ENCODE measurements at places on chromosomes 2 and 18.

- peak; percentile 97 for DNase-seq
Measured at GRCh38 chr2:47402805-47403608, at the start of gene MSH2. Gene MSH2 (plus strand): TSS chr2:47403156. CDS start chr2:47403192, 36 bp downstream.

DNA sequence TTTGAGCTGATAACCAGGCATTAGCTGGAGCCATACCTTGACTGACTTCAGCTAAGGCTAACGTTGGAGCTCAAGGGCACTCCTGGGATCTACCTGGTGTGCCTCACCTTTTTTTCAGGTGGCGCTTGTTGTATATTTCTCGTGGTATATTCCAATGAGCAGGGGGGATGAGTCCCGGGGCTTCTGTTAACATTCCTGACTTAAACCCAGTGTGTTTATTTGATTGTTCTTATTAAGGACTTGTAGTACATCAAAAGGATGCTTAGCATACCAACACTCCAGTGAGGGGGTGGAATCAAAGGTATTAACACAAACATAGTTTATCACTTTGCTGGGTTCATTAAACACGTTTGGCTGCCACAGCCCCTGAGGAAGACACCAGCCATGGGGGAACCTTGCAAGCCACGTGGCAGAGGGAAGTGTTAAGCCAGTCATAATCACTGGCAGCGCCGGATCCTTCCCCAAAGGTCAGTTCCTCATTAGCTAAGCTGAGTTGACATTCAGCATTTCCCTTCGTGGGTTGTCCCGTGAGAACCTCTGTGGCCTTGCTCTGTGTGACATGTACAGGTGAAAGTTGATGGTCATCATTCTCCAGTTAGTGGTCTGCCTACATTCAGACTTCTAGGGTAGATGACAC, 119.5 kb upstream of the MCFD2 start:
- DNase-seq, result peak; percentile 50

GRCh38 chr18:79963658-79964329, 649 bp upstream of the HSBP1L1 start:
- no peak for DNase-seq

- DNase-seq, result no peak
Measured at GRCh38 chr2:5697562-5697961, 5.4 kb downstream of the SOX11 start.

DNA sequence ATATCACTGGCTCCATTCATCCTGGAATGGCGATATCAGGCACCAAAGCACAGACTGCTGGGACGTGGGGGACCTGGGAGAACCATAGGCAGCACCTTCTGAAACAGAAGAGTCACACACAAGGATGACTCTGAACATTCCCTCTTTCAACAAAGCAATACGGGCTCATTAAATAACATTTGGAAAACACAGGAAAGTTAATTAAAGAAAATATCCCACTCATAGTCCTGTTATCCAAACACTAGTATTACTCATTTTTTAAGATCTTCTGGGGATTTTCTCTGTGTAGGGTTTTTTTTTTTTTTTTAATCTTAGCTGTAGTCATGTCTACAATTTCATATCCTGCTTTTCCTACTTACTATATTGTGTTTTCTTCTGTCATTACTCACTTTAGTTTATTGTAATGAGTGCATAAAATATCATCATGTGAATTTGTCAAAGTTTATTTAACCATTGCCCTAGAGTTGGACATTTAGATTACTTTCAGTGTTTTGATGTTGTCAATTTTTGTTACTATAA, 70.0 kb upstream of the SP3 start:
- DNase-seq, result no peak

- no peak for DNase-seq
Measured at GRCh38 chr2:238863749-238864206, 15.9 kb downstream of the TWIST2 start.

- no peak for DNase-seq
Measured at GRCh38 chr2:165953306-165953654, 296 bp downstream of the TTC21B start.

GRCh38 chr2:61229936-61230335, 67.9 kb downstream of the C2orf74 start:
- no peak for DNase-seq

DNA sequence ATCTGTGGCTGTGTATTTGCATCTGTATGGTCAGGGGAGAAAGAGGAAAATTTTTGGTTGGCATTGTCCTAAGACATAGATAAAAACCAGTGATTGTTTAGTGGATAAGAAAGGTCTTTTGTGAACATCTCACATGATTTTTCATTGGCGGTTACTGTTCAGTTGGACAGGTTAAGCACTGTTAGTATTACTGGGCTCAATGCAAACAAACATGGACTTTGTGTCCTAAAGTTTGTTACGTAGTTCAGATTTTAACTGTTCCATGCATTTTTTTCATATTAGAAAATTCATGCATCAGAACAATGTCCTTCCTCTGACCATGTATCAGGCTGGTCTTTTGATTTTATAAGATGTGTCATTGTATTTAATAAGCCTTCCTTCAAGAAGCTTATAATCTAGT, 368.0 kb downstream of the MEIS1 start:
- no peak for DNase-seq

DNA sequence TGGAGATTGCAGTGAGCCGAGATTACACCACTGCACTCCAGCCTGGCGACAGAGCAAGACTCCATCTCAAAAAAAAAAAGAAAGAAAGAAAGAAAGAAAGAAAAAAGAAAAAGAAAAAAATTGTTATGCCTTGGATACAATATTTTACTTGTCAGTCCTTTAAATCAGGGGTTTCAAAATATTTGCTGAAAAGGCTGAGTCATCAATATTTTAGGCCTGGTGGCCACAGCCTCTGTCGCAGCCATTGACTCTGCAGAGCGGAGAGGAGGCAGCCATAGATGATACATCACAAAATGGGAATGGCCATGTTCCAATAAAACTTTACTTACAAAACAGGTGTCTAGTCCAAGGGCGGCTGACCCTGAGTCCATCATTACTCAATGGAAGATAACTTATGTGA, 314.8 kb upstream of the SALL3 start:
- DNase-seq, result no peak

DNA sequence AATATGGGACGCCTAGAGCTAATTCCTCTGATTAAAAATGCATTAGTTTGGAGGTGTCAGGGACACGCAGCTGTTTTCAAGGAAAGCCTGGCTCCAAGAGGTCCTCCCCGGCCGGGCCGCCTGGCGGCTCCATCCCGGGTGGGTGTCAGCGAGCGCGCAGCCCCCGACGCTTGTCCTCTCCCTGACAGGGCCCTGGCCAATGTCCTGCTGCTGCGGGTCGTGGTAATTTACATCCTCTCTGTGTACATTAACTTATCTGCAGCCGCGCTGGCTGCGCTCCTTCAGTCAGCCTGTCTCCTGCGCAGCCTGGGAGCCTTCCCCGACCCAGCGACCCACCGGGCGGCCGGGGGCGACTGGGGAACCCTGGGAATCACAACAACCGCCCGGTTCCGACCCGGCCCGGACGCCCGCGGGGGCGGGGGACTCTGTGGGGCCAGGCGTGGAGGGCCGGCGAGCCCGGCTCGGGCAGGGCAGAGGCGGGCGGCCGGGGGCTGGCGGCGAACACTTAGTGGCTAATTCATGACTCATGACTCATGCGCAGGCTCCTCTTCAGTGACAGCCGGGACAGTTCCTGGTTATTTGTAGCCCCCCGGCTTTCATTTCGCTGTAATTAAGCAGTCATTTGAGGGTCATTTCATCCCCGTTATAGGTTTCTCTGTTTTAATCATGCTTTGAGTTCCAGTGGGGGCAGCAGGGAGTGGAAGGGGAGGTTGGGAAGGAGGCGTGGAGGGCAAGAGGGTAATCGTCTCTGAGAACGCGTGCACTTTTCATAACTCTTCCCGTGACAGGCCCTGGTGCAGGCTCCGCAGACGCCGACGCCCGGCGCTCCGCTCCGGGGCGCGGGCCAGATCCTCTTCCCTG, 141.9 kb upstream of the CTAGE1 start:
- DNase-seq, result peak; percentile 46

DNA sequence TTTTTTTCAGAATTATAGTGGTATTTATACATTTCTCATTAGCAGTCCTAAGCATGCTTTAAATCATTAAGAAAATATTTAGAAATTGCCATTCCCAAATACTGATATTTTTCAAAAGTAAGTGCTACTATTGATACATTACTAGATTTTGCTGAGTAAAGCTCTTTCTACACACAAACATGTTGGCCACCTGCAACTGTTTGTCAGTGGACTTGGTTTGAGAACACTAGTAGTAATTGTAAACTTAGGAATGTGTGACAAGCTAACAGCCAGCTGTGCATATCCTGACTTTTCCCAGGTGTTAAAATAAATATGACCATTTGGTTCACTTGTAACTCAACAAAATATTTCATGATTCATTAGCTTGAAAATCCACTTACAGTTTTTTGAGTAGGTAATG, 103.1 kb downstream of the MSTN start:
- DNase-seq, result no peak

GRCh38 chr2:188607501-188607900, 315.8 kb downstream of the GULP1 start:
- DNase-seq, result no peak

DNA sequence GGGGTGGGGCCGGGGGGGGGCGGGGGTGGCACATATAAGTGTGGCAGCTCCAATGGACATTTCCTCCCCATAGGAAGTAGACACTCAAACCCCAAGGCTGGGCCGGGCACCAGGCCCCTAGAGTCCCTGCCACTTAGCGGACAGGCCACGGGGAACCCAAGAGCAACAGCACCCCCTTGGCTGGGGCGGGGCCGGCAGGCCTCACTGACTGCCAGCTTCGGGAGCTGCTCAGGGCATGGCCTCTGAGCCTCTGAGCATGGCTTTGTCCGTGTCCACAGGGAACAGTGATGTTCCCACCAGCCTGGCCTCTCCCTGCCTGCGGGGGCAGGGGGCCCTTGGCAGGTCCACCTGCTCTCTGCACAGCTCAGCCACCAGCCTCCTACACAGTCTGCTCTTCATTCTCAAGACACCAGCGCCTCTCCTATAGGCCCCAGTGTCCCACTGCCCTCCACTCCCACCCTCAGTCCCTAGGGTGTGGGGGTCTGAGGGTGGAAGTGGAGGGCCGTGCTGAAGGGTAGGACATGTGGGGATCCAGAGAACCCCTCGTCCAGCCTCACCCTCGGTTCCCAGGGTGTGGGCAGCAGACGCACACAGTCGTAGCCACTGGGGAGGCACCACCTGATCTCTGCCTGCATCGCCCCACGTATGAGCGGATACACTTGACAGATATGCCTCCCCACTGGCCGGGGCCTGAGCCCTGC, 106.7 kb downstream of the FAM210A start:
- DNase-seq, result no peak

GRCh38 chr2:234974501-234975385, 22.9 kb downstream of the SH3BP4 start:
- DNase-seq, result no peak

GRCh38 chr2:108629417-108629816, 89.9 kb upstream of the RANBP2 start:
- peak; percentile 38 for DNase-seq

GRCh38 chr2:113157897-113158753, 15.6 kb upstream of the PSD4 start:
- DNase-seq, result no peak

DNA sequence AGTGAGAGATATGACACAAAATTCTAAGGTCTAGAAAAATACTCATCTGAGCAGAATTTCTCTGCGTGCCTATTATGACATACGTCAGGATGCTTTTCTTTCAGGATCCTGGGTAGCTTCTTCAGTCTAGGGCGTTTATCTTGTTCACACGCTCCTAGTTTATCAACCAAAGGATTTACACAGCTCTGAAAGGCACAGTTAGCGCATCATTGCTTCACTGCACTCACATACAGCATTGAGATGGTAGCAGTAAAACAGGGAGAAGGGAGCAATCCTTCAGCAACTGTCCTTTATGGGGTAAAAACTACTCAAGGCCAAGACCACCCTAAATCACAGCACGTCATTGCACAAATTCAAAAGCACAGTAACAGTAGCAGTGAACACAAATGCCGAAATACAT, 222.8 kb downstream of the SUCLG1 start:
- no peak for DNase-seq

GRCh38 chr2:51994123-51994763, 962.3 kb upstream of the NRXN1 start:
- DNase-seq, result no peak

GRCh38 chr2:7852546-7852945, 829.3 kb upstream of the ID2 start:
- no peak for DNase-seq

DNA sequence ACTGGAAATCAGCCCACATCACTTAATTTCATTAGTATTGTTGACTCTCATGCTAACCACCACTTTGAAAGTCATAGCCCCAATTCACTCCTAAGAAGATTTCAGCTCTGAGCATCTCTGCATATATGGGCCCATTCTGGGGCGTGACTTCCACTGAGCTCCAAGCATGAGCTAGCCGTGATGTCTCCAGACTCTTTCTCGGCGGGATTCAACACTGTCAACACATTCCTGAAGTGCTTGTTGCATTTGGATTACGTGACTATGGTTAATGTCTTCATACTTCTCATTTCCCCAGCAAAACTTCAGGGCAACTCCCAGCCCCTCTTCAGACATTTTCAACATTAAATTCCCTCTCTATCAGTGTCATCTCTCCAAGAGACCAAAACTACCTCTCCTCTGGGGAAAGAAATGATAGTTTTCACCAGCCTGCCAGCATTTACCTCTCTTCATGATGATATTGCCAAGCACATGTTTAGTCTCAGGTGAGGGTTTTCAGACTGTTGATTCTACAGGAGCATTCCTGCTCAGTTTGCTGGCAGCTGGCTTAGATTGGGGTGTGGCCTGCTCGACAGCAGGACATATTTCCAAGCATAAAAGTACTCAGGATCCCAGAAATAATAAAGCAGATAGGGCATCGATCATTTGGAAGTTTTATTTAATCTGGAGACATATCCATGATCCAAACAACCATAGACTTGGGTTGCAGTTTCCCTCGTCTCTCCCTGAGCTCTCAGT, 81.7 kb downstream of the FEZ2 start:
- no peak for DNase-seq

GRCh38 chr2:174121612-174122011, 126.7 kb downstream of the OLA1 start:
- no peak for DNase-seq

DNA sequence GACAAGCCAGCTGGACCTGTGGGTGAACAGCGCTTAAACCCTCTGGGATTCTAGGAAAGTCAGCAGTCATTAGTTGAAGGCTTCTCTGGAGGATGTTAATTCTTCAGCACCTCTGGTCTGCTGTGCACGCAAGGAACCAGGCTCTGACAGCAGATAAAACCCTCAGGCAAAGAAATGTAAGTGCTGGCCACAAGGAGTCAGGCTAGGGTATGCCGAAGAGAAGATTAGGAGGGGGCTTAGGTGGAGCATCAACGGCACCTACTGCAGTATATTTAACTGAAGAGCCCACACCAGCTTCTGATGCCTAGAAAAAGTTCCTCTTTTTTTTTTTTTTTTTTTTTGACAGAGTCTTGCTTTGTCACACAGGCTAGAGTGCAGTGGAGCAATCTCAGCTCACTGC, 304.2 kb upstream of the MC4R start:
- DNase-seq, result no peak

Data from GM13977 (cell line).